ENCODE measurements at places on chromosomes 16 and 17. TPM values are rescaled to one million over a fixed set of nuclear protein-coding genes. Genes with fewer than 3 reads are reported as not detected.

TPSG1 gene
- polyA plus RNA-seq = not detected

IL21R gene
- 50.7 TPM for polyA plus RNA-seq

C17orf50 gene
- polyA plus RNA-seq = not detected

TEX19 gene
- polyA plus RNA-seq = not detected

FNDC8 gene
- not detected for polyA plus RNA-seq

AMZ2 gene
- polyA plus RNA-seq = 116 TPM

CNTNAP1 gene
- 1.7 TPM for polyA plus RNA-seq

SBK1 gene
- polyA plus RNA-seq = 3.4 TPM

USP43 gene
- polyA plus RNA-seq = not detected

PRSS8 gene
- polyA plus RNA-seq = not detected

CAPNS2 gene
- not detected for polyA plus RNA-seq

SMPD3 gene
- 7.1 TPM for polyA plus RNA-seq

UMOD gene
- not detected for polyA plus RNA-seq

GRCh38 chr17:37344519-37344918, 31.3 kb upstream of the C17orf78 start:
- DNase-seq = no peak

GRCh38 chr17:73754886-73755400, 110.7 kb upstream of the SDK2 start:
- no peak for DNase-seq

DNA sequence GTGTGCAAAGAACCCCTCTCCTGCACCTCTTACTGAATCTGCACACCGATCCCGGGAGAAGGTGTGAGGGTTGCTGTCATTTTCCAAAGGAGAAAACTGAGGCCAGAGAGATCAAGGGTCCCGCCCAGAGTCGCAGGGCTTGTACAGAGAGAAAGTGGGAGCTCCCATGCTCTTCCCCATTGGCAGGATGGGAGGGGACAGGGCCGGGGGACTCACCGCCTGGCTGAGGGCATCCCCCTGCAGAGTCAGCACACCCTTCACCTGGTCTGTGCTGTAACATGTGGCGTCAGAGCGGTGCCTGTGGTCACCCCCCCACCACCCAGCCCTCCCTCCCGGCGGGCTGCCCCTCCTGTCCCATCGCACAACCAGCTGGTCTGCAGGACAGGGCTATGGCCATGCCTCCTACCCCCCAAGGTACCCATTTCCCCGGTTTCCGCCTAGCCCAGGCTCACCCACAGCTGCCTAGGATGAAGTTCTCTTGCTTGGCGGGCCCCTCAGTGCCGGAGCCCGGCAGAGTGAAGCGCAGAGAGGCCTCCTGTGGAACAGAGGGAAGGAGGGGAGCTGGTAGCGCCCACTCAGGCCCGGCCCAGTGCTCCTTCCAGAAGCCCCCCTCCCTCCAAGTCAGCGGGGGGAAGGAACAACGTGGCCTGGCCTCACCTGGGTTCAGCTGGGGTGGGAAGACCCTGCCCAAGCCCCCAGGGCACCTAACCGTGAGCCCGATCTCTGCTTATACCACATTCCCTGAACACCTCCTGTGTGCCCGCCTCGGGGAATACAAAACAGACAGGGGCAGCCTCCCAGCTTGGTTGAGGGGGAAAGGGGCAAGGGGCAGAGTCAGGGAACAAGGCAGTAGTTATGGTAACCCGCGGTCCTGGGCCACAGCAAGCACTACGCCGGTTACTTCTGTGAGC, 1.1 kb downstream of the ROGDI start:
- DNase-seq = no peak

- DNase-seq = peak; percentile 22
Measured at GRCh38 chr16:28193530-28194423, 18.0 kb downstream of the XPO6 start.

GRCh38 chr16:53933407-53933806, 229.5 kb downstream of the FTO start:
- no peak for DNase-seq

DNA sequence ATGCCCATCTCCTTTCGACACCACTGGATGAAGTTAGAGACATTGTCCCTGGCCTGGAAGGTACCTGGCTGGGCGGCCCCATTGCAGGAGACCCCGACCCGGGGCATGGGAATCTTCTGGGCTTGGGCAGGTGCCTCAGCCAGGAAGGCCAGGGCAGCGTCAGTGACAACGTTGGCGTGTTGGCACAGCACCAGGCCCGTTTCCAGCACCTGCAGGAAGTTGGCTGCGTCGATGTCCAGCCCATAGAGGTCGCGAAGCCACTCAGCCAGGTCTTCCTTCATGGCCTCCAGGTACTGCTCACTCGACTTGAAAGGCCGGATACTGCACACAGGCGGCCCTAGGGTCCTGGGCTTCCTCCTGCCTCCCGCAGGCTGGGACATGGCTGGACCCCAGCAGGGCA, 568 bp downstream of the GAS2L2 start:
- DNase-seq = no peak

GRCh38 chr16:80066805-80067580, 466.5 kb upstream of the MAF start:
- no peak for DNase-seq

DNA sequence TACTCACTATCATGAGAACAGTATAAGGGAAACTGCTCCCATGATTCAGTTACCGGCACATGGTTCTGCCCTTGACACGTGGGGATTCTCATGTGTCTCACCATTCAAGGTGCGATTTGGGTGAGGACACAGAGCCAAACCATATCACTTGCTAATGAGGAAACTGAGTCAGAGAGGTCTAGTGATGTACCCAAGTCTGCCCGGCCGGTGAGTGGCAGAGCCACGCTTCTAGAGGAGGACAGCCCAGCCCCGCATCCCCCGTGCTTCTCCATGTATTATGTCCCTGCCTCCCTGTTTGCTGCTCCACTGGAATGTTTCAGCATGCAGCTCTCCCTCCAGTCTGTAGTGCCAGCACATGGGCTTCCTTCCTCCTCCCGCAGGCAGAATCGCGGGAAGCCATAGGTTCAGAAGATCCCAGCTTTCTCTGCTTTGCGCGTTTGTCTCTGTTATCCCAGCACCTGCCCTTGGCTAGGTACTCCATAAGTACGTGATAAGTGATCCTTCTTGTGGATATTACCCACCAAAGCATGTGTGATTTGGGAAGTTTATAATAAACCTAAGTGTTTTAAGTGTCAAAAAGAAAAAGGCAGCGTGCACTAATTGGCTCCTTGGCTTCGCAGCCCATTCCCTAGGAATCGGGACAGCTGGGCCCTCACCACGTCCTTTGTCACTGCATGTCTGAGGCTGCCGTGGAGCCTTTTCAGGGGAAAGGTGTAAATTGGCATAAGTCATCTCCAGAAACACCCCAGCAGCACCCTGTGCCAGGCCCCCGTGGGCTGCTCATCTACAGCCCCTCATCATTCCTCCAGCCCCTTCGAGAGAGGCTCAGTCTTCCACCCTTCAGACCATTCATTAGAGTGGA, 103.8 kb downstream of the CLEC16A start:
- no peak for DNase-seq

GRCh38 chr17:46733837-46734475, 84.5 kb downstream of the WNT3 start:
- DNase-seq = no peak

DNA sequence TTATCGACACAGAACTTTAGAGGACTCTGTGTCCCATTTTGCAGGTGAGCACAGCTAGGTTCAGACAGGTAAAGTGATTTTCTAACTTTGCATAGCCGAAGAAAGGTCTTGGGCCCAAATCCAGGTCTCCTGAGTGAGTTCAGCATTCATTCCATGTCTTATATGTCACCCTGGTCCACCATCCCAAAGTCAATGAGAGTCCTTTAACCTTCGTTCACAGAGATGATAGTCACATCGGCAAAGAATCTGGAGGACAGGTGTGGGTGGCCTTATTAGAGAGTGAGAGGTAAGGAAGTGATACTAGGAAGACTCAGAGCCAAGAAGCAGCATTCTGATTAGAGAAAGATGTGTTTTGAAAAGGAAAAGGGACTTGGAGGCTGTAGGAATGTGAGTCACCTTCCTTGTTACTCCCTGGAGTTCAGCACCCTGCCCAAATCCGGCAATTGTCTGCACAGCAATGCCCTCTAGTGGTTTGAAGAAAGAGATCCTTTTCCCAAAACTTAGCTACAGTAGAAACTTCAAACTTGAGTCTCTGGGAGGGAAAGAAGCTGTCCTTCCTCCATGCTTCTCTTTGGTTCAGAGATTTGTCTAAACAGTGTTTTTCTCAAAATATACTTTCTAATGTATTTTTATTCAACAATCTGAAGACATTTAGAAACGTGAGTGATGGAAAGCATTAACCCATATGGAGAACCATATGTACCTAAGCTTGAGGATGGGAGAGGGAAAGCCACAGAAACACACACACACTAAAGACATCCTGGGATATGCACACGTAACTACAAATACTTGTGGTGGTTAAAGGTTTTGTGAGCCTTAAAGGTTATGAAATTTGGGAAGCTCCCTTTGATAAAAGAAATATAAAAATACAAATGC, 96.4 kb upstream of the SHISA6 start:
- DNase-seq = no peak

GRCh38 chr17:48215583-48216139, 108.1 kb downstream of the SNX11 start:
- DNase-seq = no peak

- no peak for DNase-seq
Measured at GRCh38 chr16:67544844-67545664, 16.4 kb downstream of the RIPOR1 start.

DNA sequence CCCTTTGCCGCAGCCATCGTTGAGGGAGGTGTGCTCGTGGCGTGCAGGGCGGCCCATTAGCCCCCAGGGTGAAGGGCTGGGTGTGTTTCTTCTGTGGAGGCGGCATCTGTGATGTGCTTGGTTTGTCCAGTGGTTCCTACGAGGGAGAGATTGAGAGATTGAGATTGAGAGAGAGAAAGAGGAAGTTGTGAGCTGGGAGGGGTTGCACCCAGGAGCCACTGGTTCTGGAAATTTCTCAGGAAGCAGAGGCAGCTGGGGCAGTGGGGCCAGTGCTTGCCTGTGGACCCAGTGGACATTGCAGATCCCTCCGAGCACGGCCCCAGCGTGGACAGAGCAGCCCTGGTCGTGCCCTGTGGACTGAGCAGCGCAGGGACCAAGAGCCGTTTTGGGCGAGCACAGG, 72.0 kb upstream of the ZNF750 start:
- DNase-seq = no peak

DNA sequence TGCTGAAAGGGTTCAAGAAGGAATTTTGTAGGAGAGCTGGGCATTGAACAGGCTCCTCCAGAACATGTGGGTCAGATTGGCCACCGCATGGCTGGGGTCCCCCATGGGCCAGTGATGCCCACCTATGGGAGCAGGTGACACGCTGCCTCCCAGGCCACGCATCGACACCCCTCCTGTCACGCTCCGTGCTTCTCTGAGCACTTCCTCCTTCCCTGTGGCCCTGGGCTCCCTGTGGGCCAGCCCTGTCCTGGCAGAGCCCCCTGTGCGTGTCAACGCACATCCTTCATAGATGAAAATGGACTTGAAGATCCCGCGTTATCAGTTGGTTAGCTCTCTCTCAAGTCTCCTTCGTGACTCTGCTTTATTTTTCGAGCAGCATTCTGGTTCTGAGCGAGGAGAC, 160.3 kb downstream of the RPTOR start:
- DNase-seq = no peak

DNA sequence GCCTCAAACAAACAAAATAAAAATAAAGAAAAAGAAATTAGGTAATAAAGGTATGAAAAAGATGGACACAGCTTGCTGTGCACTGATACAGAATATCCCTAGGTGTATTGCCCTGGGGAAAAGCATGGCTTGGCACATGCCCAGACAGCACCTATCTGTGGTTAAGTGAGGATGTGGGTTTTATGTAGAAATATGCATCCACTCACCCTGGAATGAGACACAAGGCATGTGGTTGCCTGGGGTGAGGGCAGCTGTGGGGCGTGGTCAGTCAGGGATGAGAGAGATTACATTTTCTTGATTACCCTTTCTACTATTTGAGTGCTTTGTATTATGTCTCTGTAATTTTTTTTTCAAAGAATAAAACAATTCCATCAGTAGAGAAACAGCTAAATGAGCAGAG, 6.9 kb downstream of the PLLP start:
- no peak for DNase-seq

- DNase-seq = no peak
Measured at GRCh38 chr16:61057635-61058034, 978.6 kb downstream of the CDH8 start.

DNA sequence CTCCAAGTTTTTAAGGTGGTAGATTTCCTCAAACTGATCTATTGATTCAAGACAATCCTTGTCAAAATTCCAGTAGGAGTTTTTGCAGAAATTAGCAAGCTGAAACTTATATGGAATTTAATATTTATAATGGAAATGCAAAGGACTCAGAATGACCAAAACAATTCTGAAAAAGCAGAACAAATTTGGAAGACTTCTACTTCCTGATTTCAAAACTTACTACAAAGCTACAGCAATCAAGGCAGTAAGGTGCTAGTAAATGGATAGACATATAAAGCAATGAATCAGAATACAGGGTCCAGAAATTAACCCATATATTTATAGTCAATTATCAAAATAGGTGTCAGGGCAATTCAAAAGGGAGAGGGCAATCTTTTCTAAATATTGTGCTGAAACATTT, 11.8 kb upstream of the IL21R start:
- no peak for DNase-seq

DNA sequence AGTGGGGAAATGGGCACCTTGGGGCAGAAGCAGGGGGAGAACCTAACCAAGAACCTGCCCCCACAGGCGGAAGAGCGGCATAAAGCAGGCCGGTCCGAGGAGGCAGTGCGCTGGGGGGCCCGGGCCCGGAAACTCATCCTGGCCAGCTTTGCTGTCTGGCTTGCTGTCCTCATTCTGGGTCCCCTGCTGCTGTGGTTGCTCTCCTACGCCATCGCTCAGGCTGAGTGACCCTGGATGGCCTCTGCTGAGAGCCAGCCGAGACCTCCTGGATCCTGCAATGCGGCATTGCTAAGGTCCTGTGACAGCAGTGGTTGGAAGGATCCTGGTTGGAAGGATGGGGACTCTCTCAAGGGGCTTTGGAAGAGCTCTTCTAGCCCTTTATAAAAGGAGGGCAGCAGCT, 4.5 kb upstream of the PHKG2 start:
- DNase-seq = no peak

GRCh38 chr17:43810226-43810715, 22.7 kb downstream of the MPP3 start:
- no peak for DNase-seq

- no peak for DNase-seq
Measured at GRCh38 chr17:60554377-60554788, 28.3 kb upstream of the APPBP2 start.

Data from CD4-positive, CD25-positive, alpha-beta regulatory T cell (primary cell).